NCI-H2107 (cell line): ENCODE measurements at places on chromosomes 6 and 20.

DNA sequence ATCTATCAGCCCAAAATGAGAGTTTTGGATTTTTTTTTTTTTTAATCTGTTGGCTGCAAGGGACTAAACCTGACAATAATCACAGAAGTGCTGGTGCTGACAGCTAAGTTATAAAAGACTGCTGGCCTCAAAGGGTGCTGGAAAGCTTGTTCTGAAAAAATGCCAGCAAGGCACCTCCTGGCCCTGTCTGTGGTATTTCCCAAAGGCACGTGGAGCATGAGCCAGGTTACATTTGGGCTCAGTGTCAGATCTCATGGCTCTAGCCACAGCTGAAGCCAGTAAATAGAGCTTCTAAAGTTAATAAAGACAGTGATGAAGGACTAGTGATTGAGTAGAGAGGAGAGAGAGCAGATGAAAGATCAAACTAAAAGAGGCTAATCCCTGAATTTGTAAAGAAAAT is 178.9 kb downstream of the FUT9 start:
- no peak for DNase-seq

GRCh38 chr6:125773387-125774341 is 17.1 kb upstream of the NCOA7 start:
- DNase-seq = no peak

- no peak for DNase-seq
These were observed 335.7 kb downstream of the NRN1 start for GRCh38 chr6:5670811-5671561.

DNA sequence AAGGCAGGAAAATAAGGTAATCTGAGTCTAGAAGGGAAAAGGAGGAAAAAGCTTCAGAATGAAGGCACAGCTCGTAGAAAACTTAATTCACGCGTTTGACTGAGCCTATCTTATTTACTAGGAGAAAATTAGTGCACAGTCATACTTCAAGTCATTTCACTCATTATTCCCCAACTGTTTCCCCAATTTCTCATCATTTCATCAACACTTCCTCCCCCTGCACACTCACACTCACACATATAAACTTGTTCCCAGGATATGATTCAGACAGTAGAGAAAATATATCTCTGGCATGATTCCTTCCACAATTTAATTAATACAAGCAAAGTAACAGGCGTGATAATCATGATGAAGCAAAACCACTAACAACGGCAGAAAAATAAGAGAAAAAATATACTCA is 94.5 kb upstream of the F13A1 start:
- DNase-seq = no peak

- DNase-seq = no peak
These were observed 188.8 kb downstream of the BACH2 start for GRCh38 chr6:90107771-90108282.

- DNase-seq = no peak
These were observed 31.2 kb downstream of the PLCG1 start for GRCh38 chr20:41168281-41169161.

- DNase-seq = no peak
These were observed 66.8 kb upstream of the MBOAT1 start for GRCh38 chr6:20279051-20279450.

DNA sequence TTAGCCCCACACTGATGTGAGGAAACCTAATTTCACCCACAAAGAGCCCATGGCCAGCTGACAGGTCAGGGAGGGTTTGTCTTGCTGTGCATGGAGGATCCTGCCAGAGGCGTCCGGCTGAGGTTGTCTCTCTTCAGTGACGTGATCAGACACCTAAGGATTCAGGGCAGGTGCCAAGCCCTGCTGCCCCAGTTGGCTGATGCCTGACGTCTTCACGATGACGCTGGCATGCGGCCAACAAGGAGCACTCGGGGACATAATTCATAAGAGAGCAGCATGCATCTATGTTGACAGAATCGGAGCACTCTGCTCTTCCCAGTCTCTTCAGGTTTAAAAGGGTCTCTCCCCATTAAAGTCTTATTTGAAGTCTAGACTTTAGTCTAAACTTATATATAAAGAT is 47.8 kb downstream of the PSMB1 start:
- DNase-seq = no peak

- no peak for DNase-seq
These were observed 37.0 kb upstream of the MCUR1 start for GRCh38 chr6:13851330-13851729.

DNA sequence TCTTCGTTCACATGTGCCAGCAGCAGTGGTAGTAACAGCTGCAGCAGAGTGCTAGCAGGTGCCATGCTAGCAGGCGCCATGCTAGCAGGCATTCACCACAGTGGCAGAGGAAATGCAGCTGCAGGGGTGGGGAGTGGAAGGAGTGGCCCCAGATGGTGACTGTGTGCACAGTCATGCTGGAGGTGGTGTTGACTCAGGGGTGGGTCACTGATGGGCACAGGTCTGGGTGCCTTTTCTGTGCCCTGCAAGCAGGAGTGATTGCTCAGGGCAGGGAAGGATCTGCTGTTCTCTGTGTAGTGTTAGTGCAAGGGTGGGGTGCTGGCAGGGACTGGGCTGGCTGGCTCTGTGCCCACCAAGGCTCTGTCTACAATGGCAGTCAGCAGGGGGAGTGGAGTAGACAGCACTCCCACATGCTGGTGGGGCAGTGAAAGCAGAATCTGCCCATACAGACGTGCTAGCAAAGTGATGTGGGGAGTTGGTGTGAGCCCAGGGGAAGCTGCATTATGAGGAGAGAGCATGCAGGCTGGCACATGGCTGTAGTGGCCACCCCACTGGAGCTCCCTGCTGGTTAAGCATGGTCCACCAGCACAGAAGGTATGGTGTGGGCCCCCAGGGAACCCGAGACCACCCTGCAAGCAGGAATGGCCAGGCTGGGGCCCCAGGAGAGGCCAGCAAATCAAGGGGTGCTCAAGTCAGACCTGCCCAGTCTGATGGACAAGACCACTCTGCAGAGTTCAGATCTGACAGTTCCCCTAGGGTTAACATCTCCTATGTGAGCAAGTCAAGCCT is 11.4 kb upstream of the TSPYL4 start:
- DNase-seq = no peak

GRCh38 chr20:34375977-34376430 is 12.9 kb downstream of the ITCH start:
- no peak for DNase-seq

- DNase-seq = no peak
These were observed 32.5 kb downstream of the MGME1 start for GRCh38 chr20:18001131-18001921.

GRCh38 chr6:149474108-149474935 is 10.5 kb downstream of the ZC3H12D start:
- no peak for DNase-seq

DNA sequence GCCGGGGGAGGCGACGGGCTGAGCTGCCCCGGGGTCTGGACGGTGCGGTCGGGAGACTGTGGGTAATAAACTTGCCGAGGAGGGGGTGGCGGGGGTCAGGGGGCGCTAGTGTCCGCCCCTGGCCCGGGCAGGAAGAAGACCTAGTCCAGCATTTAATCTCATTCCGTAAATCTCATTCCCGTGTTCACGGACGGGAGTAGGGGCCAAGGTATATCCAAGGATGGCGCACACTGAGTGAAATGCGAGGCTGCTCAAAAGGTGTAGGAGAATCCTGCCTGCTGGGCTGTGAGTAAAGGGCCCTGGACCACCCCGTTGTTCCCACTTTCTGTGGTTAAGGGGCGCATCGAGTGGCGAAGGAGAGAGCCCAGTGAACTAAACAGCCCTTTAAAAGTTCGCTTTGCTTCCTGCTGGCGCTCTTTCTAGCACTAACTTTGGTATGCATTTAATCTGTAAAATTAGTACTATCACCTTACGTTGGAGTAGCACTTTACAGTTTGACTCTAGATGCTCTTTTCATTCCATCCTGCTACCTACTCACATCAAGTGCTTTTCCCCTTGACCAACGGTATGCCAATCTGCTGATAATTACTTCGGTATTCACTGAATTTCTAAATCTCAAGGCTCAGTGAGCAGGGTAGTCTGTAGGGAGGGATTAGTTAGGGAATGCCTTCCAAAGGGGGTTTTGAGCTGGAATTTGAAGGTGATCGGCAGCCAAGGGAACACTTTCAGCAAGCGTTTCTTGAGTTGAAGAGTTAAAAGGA is 730 bp downstream of the PARD6B start:
- DNase-seq = peak; percentile 13

DNA sequence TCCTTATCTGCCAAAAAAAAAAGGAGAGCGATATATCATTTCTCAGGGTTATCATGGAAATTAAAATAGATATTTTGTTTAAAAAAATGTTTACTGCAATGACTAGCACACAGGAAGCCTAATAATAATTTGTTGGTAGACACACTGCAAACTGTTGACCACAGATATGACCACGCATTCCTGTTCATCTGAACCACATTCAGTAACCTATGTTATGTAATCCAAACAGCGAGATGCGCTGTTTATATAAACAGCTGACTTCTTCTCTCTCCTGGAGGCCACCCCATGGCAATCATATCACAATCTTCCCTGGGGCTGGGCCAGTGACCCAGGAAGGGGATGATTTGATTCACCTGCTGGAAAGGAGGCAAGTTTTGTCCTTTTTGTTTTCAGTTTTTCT is 129.3 kb upstream of the UST start:
- no peak for DNase-seq

DNA sequence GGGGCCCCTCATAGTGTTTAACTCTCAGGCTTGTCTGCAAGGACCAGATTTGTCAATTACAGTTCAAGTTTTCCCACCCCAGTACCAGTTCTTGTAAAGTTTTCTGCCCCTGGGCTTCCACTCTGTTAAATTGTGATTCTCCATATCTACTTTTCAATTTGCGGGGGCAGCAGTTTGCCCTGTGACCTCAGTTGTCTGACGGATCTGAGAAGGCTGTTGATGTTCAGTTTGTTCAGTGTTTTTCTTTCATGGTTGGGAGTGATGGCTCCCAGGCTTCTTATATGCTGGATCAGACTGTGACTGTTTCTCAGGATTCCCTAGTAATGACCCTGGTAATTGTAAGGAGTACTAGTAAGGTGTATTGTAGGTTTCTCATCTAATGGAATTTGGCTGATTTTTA is 101.0 kb upstream of the GGTLC1 start:
- DNase-seq = no peak

DNA sequence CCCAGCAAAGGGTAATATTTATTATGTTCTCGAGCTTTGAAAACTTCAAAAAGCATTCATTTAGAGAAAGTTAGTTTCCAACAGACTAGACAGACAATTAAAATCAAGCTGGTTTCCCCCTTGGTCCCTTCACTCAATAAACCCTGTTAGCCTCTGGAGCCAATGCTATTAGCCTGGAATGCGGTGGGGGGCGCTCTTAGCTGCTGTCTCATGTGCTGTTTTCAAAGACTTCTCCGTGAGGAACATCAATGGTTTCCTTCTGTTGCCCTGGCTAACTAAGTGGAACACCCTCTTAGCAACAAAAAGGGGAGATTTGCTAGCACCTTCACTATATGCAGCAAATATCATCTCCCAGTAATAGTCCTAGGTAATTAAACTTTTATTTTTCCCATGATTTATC is 86.4 kb downstream of the LY86 start:
- DNase-seq = no peak

GRCh38 chr6:93516441-93516840 is 97.1 kb upstream of the EPHA7 start:
- no peak for DNase-seq

DNA sequence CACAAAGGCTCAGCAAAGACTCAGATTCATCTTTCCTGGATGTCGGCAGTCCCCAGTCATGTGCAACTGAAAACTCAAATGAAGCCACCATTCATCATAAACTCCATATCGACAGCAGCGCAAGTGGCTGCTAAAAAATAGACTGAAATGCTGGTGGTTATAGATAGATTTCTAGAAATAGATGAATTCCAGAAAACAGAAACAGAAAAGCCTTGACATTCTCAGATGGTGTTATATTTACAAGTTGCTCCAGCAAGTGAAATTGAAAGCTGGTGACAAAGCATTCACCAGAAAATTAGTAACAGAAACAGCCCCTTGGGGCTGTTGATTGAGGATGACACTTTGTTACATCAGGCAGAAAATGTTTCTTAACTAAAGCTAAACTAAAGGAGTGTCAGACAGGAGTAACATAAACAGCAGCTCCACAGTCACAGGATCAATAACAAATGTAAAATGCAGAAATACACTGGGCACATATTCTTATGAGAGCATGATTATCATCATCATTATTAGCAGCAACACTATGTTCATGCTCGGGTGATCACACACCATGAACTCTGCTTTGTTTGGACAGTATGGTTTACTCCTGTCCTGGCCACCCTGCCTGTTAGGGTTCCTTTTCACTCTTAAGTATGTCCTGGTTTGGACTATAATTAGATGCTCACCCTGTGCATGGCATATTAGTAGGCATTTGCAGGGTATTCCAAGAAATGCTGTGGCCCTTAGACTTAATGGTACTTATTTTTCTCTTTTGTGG is 36.4 kb upstream of the SLC35F1 start:
- no peak for DNase-seq

GRCh38 chr6:42210551-42210950 is 7.1 kb downstream of the MRPS10 start:
- DNase-seq = no peak

DNA sequence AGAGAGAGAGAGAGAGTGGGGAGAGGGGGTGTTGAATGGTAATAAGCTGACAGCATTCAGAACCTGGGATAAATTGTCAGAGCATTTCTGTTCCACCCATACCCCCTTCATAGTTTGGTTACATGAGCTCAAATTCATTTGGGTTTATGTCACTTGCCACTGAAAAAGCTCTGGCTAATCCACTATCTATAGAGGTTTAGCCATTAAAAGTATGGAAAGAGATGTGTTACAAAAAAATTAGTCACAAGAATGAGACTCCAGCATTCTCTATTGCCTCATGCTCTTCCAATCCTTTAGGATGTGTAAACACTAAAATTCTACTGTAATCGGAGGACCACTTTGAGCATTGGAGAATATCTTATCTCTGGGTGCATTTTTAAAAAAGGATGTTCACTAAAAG is 297.6 kb upstream of the TCF21 start:
- no peak for DNase-seq

DNA sequence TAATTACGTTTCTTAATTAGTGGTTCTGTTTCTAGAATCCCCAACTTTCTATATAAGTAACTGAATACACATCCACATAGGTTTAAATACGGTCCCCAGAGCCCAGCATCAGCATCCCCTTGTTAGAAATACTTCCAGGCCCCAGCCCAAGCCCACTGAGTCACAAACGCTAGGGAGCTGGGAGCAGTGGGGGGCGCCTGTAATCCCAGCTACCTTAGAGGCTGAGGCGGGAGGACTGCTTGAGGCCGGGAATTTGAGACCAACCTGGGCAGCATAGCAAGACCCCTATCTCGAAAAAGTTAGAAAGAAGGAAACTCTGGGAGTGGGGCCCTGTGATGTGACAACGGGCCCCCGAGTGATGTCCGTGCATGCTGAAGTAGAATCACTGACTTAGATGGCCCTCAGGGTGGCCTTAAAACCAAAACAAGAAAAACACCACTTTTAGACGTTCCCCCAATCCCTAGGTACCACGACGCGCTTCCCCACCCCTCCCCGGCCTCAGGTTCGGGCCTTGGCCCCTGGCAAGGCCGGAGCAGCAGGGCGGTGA is 1.3 kb upstream of the PPP1R3G start:
- DNase-seq = no peak

DNA sequence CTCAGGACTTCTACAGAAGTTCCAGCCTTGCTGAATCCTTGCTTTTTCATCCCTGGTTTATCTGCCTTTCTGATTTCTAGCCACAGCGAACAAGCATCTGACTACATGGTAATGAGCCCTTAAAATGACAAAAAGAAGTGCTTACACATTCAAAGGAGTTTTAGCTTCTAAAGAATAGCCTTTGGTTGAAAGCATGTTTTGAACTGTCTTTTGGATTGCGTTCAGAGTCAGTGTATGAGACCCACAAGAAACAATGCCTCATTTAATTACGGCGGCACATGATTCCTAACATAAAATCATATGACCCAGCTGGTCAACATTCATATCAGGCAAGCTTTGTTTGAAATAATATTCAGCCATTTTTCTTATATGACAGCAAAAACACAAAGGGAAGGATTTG is 784.2 kb downstream of the KIF16B start:
- DNase-seq = no peak
